Activated T-helper 17 cell treated with anti-CD3 and anti-CD28 coated beads, Interleukin-2, amount 50 U/mL, for 72 hours (primary cell): ENCODE measurements at places on chromosomes 16 and 17. TPM values are rescaled to one million over a fixed set of nuclear protein-coding genes. Genes with fewer than 3 reads are reported as not detected.

DNA sequence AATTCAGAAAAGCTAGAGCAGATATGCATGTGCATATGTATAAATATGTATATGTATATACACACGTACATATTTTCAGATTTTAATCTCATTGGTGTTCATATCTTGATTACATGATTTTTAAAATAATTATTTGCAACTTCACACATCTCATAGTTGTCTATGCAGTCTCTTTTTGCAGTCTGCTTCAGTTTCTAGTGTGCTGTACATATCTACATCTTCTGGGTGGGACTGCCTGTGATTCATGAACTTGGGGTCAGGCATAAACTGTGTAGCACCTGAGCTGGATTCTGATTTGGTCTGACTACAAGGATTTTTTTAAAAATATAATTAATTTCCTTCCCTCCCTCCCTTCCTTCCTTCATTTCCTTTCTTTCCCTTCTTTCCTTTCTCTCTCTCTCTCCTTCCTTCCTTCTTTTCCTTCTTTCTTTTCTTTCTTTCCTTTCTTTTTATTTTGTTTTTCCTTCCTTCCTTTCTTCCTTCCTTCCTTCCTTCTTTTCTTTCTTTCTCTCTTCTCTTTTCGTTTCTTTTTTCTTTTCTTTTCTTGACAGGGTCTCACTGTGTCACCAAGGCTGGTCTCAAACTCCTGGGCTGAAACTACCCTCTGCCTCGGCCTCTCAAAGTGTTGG is 96.5 kb downstream of the TANGO6 start:
- no peak for ATAC-seq

DNA sequence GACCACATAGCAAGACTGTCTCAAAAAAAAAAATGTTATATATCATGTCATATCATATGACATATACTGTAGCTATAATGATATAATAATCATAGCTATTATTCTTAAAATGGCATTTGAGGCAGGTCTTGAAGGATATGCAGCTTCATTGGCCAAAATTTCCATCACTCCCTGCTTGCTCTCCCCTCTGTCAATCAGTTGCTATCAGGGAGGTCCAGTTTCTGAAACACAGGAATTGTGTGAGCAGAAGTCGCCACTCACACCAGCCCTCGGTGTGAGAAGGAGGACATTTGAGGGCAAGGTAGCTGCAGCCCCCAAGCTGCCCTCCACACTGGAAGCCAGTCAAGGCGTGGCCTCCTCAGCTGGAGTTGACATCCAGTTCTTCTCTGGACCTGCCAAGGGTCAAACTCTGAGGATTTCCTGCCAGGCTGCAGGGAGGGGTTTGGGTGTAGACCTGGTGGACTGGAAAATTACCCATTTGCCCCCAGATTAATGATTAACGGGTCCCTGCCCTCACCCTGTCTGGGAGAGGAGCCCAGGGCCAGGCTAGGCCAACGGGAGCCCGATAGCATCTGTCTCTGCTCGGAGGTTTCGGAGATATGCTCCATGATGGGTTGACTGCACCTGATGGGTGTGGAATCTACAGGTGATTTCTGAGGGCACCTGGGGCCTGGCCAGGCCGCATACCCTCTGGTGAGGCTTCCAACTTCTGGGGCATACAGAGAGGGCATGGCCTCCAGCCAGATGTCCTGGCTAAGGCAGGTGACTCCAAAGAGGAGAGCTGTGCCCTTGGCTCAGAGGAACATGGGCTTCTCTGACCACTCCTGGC is 18.8 kb downstream of the WNT9B start:
- no peak for ATAC-seq

Gene ERN2
- total RNA-seq: not detected

Gene RHBDL3
- total RNA-seq: 0.13 TPM
